ENCODE measurements at places on chromosomes 3 and 15.

GRCh38 chr15:74345051-74345450, 22.4 kb downstream of the CYP11A1 start:
- DNase-seq, result peak; percentile 9

DNA sequence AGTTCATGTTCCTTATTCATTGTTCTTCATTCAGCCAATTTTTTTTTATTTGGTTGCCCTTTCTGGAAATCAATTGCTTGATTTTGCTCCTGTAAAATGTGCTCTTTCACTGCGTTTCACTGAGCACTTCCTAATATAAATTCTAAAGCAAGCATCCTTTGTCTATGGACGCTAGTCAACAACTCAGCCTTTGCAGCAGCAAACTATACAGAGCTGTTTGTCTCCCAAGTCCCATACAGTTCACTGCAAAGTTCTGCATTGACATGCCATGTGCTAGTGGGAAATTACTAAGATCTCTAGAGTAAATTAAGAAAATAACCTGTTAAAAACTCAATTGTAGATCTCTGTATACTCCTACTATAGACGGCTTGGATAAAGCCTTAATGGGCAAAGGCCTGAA, 130.1 kb upstream of the BHLHE40 start:
- no peak for DNase-seq

DNA sequence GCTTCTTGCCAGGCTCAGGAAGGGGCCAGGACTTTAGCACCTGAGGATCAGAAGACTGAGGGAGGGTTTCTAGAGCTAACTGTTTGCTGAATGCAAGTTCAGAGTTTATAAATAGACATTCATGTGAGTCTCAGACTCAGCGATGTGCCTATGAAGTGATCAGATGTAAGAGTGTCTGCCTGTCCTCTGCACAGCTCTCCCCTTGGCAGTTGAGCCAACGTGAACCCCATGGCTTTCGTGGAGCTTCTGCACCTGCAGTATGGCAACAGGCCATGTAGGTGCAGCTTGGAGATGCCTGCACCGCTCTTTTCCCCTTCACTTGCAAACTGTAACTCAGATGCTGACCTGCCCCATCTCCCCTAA, 141.9 kb downstream of the CHDH start:
- DNase-seq, result no peak

GRCh38 chr3:138818185-138818860, 16.4 kb downstream of the PIK3CB start:
- no peak for DNase-seq

GRCh38 chr3:136042608-136043221, 77.2 kb downstream of the PPP2R3A start:
- no peak for DNase-seq

DNA sequence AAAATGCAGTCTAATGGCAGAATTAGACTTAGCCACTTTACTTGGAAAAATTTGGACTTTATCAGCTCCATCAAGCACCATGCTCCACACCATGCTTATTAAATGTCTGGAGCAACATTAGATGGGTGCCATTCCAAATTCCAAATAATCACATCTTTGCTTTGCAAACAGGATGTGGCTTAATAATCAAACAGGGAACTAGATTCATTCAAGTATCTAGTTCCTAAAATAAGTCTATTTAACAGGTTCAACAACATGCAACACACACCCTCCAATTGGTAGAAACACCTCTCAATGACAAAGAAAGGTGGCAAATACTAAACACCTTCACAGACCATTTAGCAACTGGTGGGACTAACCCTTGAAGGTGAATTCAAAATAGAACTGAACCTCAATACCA, 3.5 kb downstream of the HEXA start:
- no peak for DNase-seq

DNA sequence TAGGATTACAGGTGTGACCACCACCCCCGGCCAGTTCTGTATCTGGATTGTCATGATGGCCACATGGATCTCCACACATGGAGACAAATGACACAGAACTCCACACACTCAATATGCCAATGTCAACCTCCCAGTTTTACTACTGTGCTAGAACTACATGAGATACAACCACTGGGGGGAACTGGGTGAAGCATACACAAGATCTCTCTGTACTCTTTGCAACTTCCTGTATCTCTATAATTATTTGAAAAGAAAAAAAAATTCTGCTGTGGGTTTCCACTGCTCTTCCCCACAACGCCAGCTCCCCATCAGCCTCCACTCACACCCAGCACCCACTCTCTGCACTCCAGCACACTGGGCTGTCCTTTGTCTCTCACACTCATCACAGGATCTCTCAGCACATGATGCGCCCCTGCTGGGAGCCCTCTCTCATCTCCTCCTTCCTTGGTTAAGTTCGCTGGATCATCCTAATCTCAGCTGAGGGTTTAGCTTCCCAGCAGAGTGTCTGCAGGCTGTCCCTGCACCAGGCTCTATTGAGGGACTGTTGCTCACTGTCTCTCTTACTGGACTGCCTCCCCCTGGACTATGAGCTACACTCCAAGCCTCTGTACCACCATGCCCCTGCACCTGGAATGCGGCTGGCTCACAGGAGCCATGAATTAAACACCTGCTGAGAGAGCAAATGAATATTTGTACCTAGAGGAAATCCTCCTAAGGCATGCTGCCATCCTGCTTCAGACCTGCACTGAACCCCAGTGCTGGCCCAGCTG, 10.7 kb upstream of the RAB43 start:
- DNase-seq, result no peak

- no peak for DNase-seq
These were observed 313.4 kb upstream of the SATB1 start for GRCh38 chr3:18738393-18739098.

GRCh38 chr3:112900113-112900512, 53.4 kb upstream of the CD200R1L start:
- DNase-seq, result no peak

DNA sequence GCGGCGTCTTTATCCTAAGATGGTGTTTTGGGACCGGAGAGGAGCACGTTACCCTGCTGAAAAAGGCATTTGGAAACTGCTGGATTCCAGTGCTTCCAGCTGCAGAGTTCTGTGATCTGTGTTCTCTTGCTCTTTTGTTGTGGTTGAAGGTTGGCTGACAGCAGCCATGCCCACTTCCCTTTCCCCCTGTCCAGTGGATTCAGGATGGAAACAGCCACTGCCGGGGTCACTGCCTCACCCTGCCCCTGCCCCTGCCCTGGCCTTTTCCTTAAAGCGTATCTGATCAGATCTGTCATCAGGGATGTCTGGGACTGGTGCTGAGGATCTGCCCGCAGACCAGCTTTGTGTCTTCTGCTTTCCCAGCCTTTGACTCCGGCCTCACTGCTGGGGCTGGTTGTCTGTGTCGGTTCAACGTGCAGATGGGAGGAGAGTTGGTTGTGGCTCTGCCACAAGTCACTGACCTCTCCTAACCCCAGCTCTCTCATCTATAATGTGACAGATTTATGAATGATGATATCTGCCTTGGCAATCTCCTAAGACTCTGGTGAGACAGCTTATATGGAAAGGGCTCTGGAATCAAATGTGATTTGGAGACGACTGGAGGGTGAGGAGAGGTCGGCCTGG, 219.4 kb upstream of the BHLHE40 start:
- DNase-seq, result no peak

DNA sequence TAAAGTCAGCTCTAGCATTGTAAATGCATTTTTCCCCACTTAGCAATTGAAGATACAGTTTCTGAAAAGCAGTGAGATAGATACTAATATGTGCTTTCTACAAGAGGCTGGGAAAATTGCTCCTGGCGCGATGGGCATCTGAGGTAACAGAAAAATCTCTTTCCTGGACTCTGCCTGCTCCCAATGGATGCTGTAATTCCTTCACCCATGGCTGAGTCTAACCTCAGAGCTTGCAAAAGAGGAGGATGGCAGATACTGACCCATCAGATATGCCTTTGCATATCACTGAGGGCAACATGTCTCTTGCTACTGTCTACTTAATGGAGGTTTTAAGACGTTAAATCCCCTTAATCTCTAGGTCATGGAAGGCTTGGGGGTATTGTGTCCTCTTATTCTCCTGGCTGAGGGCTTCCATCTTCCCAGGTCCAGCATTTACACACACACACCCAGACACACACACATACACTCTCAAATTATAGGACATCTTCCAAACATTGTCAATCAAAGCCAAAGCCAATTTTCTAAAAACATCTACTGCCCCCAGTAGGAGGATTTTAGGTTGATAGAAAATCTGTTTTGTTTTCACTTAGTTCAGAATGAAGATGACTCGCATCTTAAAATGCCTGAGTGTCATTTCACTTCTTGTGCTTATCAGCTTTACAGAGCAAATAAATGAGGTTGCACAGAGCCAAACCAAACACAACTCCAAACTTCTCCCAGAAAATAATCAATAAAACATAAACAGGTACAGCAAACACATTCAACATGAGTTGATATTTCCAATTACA, 2.4 kb downstream of the TRPM1 start:
- no peak for DNase-seq

GRCh38 chr3:25143356-25144025, 284.6 kb upstream of the RARB start:
- no peak for DNase-seq

- no peak for DNase-seq
These were observed 341.2 kb upstream of the C2CD4B start for GRCh38 chr15:62506217-62506805.

GRCh38 chr3:43095370-43095769, 10.5 kb downstream of the POMGNT2 start:
- no peak for DNase-seq

DNA sequence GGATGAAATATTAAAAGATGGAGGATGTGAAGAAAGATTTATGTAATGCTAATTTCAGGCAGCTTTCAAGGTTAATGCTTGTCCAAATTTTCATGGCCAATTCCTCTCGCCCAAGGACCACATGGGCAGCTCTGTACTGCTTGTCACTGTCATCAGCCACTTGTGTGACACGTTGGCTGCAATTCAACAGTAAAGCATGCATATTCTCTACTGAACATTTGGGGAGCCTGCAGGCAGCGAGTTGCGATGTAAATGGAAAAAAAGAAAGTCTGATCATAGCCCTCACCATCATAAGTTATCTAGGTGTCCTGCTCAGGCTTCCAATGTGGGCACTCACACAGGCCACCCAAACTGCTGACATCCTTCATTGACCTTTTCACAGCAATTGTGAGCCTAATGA, 1026.8 kb upstream of the NR2F2 start:
- no peak for DNase-seq

GRCh38 chr3:46479021-46479420, 14.3 kb upstream of the LTF start:
- no peak for DNase-seq

- no peak for DNase-seq
These were observed 8.7 kb downstream of the GAP43 start for GRCh38 chr3:115632026-115632425.

GRCh38 chr3:15676259-15676658, 74.7 kb downstream of the BTD start:
- DNase-seq, result no peak

DNA sequence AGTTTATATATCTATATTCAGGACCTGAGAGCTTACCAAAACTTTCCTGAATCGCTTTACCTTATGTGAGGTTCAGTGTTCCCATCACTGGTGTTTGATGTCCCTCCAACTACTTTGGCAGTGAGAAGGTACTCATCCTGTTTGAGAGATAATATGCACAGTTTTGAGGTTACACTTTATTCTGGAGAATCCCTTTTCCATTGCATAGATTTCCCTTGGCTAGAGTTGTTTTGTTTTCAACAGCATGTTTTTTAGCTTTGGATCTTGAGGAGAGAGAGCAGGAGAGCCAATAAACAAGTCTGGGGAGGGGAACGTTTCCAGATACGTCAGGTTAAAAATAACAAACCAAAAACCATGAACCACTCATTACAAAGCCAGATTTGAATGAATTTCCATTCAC, 33.6 kb downstream of the CD200 start:
- DNase-seq, result no peak

- no peak for DNase-seq
These were observed 34.3 kb upstream of the CD47 start for GRCh38 chr3:108125153-108125543.

- DNase-seq, result no peak
These were observed 21.8 kb downstream of the C3orf18 start for GRCh38 chr3:50545781-50546180.

DNA sequence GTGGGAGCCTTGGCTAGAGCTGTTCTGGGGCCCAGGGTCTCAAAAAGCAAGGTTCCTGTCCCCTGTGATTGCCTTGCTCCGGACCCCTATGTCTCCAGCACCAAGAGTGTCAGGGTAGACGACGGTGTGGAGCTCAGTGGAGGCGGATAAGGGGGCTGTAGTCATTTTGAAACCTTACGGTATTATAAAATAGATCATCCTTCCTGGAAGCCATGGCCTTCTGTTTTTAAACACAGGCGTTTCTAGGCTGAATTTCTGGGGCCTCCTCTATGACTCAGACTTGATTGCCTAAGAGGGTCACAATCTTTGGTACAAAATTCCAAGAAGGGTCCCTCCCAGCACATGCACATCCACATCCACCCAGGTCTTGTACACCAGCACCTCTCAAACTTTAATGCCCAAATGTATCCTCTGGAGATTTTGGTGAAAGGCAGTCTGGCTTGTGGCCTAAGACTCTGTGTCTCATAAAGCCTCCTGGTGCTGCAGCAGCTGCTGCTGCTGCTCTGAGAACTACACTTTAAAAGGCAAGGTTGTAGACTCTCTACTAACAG, 70.5 kb upstream of the XCR1 start:
- DNase-seq, result peak; percentile 50
